ENCODE measurements at places on chromosomes 5 and 9.

DNA sequence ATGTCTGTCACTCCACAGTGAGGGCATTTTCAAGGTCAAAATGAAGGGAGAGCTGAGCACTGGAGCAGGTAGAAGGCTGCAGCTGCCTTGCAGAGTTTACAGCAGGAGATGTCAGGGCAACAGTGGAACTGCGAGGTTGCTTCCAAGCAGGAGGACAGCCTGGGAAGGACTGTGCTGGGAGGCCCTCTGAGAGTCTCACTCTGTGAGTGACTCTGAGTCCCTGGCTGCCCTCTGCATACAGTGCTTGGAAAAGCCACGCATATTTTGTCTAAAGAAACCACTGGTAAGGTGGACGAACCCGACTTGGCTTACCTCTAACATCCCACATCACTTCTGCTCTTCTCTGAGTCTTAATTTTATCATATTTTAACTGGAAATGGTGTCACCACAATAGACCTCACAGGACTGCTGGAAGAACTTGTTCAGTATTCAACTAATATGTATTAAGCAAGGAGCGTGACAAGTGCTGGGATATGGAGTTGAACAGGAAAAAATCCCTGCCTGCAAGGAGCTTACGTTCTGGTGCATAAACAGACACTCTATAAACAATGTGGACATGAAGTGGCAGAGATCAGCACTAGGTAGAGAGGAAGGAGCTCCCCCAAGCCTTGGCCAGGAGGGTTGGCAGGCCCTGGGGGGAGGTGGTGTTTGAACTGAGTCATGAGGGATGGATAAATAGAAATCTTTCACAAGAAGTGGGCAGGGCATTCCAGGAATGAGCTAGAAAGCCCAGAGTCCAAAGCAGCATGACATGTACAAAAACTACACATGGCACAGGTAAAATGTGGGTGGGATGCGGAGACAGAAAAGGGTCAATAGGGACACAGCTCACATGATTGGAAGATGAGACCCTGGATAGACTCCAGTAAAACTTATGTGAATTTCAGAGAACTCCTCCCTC lies 64.0 kb upstream of the FOXE1 start:
- DNase-seq, result no peak

DNA sequence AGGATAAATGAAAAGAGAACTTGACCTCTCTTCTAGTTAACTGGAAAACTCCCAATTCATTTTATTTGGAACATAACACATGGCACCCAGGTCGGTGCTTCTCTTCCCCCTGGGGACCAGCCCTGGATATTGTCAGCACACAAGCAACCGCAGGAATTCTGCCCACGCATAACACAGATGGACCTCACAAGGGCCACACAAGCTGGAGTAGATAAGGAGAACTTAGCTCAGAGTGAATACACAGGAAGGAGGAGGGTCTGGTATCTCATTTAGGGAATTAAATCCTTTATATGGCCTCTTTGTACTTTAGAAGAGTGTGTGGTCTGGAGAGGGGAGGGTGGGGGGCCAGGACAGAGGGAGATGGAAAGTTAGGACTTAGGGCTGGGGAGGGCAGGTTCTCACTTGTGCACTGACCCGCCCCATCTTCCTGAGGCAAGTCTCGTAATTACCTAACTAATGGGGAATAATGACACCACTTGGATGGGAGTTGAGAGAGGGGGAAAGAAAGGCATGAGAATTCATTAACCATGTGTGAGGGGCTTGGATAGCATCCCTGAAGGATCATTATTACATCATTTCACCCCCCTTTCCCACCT lies 341.2 kb upstream of the WWC1 start:
- no peak for DNase-seq

DNA sequence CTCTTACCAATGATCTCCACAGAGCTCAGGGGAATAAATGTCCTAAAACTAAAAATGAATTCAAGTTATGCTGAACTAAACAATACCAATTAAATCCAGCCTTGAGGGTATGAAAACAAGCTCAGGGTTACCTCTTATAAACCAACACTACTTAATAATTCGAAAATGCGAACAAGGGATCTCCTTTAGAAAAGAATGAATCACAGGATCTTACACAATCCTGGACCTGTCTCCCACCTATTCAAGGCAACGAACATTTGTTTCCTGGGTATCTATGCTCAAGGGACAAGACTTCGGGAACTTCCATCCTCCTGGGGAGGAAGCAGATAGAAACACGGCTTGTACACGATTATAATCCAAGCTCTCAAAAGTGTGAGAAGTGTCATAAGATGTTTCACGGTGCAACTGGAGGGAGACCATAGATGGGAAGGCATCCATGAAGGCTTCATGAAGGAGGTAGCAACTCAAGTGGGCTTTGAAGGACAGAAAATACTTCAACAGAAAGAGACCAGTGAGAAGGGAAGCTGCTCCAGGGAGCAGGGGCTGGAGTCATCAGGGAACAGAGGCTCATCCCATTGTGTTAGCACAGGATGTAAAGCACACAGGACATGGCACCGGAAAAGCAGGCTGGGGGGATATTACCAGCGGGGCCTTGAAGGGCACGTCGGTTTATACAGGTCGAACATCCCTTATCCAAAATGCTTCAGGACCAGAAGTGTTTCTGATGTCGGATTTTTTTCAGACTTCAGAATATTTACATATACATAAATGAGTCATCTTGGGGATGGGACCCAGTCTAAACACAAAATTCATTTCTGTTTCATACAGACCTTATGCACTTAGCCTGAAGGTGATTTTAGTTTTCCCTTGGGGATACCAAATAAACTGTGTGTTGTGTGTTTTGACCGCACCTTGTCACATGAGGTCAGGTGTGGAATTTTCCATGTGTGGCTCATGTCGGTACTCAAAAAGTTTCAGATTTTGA lies 87.4 kb downstream of the TLE1 start:
- DNase-seq, result no peak

- DNase-seq, result no peak
Measured at GRCh38 chr9:109887079-109887478, 107.1 kb downstream of the PALM2AKAP2 start.

- DNase-seq, result no peak
Measured at GRCh38 chr5:127296321-127296720, 5.7 kb downstream of the MEGF10 start.

GRCh38 chr9:98521141-98521540 lies 187.6 kb downstream of the GABBR2 start:
- DNase-seq, result no peak

DNA sequence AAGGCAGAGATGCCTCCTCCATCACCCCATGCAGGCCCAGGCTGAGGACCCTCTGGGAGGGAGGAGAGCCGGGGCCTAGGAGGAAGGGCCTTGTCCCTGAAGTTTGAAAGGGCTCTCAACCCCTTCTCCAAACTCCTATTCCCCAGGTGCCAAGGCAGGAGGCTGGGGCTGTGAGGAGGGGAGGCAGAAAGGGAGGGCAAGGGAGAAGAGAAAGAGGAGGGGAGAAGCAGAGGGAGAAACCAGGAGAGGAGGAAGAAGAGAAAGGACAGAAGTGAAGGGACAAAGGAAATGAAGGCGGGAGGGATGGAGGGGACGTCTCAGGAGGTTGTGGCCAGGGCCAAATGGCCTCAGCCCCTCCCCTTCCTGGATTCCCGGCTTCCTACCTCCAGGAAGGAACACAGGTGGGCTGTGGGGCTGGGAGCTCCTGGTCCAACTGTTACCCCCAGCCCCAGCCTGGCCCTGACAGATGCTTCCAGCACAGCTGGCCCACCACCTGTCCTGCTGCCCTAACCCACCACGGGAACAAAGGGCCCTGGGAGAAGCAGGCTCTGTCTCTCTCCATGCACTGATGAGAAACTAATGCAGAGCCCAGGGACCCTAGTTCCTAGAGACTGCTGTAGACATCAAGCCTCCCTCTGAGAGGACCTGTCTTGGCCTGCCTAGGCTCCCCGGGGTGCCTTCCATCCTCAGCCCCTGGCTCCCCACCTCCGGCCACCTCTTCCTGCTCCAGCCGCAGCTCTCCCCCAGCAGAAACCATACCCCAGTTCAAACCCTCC lies 3.5 kb downstream of the DBN1 start:
- no peak for DNase-seq

DNA sequence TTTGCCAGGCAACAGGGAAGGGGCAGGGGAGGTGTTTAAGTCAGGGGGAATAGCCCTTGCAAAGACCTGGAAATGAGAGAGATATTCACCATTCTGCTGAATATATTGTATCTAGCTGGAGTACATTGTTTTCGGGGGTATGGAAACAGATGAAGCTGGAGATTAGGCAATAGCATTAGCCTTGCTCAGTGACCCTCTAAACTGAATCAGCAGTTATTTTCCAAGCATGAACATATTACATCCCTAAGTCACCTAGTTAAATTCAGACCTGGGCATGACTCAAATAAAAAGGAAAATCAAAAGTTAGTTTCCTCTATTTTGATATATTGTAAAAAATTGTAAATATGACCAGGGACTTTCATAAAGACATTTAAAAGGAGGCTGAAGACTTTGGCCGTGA lies 544.6 kb upstream of the TRPC7 start:
- no peak for DNase-seq

- no peak for DNase-seq
Measured at GRCh38 chr5:59040804-59041201, 457.9 kb downstream of the RAB3C start.

GRCh38 chr5:19169426-19169825 lies 818.6 kb downstream of the CDH18 start:
- DNase-seq, result no peak

GRCh38 chr9:111720174-111720573 lies 58.8 kb downstream of the GNG10 start:
- DNase-seq, result no peak

GRCh38 chr5:14443671-14444093 lies 137.9 kb upstream of the OTULINL start:
- DNase-seq, result no peak

DNA sequence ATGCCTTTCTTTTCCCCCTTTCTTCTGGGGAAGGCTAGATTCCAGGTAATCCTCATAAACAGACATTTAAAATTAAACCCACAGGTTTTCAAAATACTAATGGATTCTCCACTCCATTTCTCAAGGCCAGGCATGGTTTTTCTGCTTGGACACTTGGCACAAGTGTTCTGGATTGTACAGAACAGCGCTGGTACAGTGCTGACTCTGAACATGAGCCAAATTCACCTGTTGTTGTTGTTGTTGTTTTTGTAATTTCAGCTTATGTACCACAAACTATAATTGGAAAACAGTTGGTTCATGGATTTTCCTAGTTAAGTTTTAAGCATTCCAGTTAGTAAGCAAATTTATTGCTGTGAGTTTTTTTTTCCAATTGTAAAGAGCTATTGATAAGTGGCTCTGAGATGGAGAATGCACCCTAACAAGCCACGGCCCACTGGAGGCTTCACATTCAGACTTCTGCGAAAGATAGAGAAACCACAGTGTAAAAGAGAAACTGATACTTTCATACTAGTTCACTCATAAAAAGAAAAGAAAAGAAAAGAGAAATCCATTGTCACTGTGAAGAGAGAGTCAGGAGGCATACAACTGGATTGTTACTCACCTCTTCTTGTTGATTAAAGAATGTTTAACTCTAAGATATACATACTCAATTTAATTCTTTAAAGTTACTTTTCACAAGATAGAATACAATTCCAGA lies 16.2 kb upstream of the ITGA1 start:
- DNase-seq, result no peak

DNA sequence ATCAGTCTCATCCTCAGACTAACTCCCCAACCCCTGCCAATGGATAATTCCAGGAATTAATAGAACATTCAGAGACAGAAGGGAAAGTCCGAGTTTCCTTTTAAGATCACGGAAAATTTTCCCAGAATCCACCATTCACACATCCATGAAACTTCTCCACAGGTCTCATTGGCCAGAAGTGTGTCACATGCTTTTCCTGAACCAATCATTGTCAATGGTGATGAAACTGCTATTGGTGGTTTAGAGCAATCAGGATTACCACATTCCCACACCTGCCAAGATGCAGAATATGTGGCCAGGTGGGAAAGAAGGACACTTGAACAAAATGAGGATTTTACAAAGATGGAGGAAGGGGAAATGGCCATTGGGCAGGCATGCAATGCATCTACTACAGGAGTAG lies 29.3 kb upstream of the SNX2 start:
- no peak for DNase-seq

- DNase-seq, result no peak
Measured at GRCh38 chr9:137127301-137128157, 11.4 kb upstream of the GRIN1 start.

DNA sequence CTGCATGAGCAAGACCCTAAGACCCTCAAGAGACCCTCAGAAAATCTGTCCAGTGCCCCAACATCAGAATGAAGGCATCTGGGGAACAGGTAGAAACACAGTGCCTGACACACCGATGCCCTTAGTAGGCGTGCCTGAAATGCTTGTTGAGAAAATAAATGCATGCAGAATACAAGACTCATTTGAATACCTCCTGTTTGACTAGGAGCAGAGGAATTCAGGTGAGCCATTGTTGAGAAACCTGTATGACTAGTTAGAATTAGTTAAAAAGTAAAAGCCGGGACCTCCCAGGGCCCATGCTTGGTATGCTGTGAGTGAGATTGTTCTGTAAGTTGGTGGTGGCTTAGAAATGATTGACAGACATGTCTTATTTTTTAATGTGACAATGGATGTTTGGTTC lies 55.0 kb downstream of the WWC1 start:
- no peak for DNase-seq

- DNase-seq, result no peak
Measured at GRCh38 chr9:75914002-75914401, 23.5 kb downstream of the PCSK5 start.

DNA sequence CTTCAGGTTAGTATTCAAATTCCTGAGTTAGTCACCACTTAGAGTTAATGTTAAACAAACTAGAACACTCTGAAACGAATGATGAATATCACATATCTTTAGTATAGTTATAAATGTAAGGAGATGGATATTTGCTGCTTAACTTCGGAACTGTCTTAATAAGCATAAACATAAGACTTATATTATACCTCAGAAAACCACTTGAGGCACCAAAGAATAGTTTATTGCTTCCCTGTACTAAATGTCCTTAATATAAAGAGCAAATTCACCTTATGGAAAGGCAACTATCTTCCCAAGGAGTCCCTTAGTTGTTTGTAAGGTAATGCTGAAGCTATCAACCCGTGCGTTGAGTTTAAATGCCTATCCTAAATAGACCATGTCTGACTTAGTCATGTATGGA lies 300.0 kb upstream of the ADAMTSL1 start:
- no peak for DNase-seq

DNA sequence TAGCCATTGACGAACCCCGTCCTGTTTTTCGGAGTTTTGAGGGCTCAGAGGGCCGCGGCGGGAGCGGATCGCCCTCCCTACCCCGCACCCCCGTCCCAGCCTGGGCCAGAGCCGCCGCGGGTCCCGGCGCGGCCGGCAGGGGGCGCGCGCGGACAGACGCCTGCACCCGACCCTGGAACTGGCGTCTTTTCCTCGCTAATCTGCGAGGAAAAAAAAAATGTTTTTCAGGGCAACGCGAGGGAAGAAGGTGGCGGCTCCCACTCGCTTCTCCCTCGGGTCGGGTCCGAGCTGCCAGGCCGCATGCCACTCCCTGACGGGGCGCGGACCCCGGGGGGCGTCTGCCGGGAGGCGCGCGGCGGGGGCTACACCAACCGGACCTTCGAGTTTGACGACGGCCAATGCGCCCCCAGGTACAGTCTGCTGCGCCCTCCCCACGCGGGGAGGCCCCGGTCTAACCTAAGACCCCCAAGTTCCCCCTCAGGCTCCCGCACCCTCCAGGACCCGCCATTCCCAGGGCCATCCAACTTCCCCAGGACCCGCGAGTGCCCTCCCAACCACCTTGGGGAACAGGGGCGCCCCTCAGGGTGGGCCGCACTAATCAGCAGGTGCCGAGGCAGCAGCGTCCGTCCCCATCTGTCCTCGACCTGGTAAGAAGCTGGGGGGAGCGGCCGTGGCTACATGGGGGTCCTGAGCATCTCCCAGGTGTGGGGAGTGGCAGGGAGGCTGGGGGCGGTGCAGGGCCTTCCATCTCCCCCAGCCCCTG lies at the start of gene KCNT1:
KCNT1 (plus strand) TSS at position 227 of the 763 bp plus-strand sequence; CDS start at position 301, 74 bp downstream.
- no peak for DNase-seq

GRCh38 chr5:157328277-157328912 lies 62.5 kb downstream of the CYFIP2 start:
- DNase-seq, result no peak

All from cortex of kidney (tissue), 1 donor.